ENCODE measurements at places on chromosomes 1 and 21.

GRCh38 chr21:41393876-41394465 lies 32.1 kb upstream of the MX1 start:
- DNase-seq = no peak

- DNase-seq = no peak
Measured at GRCh38 chr1:196535727-196536126, 72.5 kb downstream of the KCNT2 start.

- DNase-seq = no peak
Measured at GRCh38 chr21:38511662-38512243, 13.5 kb upstream of the ERG start.

GRCh38 chr1:98382586-98382985 lies 278.9 kb upstream of the SNX7 start:
- no peak for DNase-seq

GRCh38 chr1:179968284-179968993 lies 13.8 kb downstream of the CEP350 start:
- no peak for DNase-seq

- DNase-seq = no peak
Measured at GRCh38 chr1:31297277-31298247, 730 bp downstream of the ZCCHC17 start.

DNA sequence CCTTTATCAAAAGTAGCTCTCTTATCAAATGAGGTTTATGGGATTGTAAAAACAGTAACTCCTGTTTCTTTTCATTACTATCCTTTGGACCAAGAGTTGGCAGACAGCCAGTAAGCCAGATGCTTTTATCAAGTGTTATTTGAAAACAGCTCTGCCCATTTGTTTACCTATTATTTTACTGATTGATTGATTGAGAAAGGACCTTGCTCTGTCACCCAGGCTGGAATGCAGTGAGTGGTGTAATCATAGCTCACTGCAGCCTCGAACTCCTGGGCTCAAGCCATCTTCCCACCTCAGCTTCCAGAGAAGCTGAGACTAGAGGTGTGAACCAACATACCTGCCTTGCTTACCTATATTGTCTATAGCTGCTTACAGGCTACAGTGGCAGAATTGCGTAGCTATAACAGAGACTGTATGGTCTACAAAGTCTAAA lies 3.6 kb downstream of the PRKAB2 start:
- no peak for DNase-seq

- DNase-seq = no peak
Measured at GRCh38 chr1:163928069-163928468, 606.3 kb downstream of the NUF2 start.

GRCh38 chr1:92165389-92165788 lies 52.3 kb upstream of the C1orf146 start:
- DNase-seq = no peak

GRCh38 chr1:3174487-3175247 lies 105.7 kb downstream of the PRDM16 start:
- DNase-seq = no peak

GRCh38 chr1:235069577-235070563 lies 58.8 kb downstream of the TOMM20 start:
- peak; percentile 69 for DNase-seq

- no peak for DNase-seq
Measured at GRCh38 chr1:41779360-41779759, 139.4 kb downstream of the HIVEP3 start.

DNA sequence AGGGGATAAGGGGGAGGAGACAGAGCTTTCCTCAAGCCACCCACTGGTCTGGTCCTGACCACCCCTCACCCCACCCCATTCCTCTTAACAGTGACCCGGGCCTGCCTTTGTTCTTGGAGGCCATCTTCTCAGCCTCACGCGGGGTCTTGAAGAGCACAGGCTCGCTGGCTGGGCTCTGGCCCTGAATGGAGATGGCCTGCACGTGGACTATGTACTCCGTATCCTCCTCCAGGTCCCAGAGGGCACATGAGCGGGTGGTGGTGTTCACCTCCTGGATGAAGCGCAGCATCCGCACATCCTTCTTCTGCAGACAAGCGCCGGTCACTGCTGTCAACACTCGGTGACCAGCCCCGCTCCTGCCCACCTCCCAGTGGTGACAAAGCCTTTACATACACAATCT lies 2.6 kb downstream of the FNDC5 start:
- no peak for DNase-seq

GRCh38 chr21:38913120-38913892 lies 107.6 kb downstream of the ETS2 start:
- DNase-seq = no peak

- no peak for DNase-seq
Measured at GRCh38 chr1:167654975-167655575, 25.0 kb downstream of the RCSD1 start.

DNA sequence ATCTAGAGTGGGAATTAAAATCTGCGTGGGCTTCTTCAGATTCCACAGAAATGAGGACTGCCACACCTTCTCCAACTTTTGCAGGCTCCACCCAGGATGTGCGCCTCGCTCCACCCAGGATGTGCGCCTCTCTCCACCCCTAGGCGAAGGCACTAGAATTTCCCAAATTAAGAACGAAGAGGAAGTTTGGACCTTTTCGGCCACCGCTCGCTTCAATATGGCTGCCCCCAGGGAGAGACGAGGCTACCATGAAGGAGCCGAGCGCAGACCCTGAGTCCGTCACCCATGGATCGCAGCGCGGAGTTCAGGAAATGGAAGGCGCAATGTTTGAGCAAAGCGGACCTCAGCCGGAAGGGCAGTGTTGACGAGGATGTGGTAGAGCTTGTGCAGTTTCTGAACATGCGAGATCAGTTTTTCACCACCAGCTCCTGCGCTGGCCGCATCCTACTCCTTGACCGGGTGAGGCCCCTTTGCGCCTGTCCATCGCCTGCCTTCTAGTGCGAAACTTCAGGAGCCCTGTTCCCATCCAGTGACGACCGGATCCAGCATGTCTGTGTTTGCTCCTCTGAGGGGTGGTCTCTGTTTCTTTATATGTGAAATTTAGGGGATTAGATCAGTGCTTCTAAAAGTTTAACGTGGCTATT lies at the start of the genes CRYZ and TYW3:
TSS of gene CRYZ (minus strand) at position 91 of the 644 bp plus-strand sequence. CDS start 8,229 bp downstream, outside the sequence.
TSS of gene TYW3 (plus strand) at position 193 of the 644 bp plus-strand sequence. CDS start at position 286, 93 bp downstream.
- DNase-seq = peak; percentile 69

DNA sequence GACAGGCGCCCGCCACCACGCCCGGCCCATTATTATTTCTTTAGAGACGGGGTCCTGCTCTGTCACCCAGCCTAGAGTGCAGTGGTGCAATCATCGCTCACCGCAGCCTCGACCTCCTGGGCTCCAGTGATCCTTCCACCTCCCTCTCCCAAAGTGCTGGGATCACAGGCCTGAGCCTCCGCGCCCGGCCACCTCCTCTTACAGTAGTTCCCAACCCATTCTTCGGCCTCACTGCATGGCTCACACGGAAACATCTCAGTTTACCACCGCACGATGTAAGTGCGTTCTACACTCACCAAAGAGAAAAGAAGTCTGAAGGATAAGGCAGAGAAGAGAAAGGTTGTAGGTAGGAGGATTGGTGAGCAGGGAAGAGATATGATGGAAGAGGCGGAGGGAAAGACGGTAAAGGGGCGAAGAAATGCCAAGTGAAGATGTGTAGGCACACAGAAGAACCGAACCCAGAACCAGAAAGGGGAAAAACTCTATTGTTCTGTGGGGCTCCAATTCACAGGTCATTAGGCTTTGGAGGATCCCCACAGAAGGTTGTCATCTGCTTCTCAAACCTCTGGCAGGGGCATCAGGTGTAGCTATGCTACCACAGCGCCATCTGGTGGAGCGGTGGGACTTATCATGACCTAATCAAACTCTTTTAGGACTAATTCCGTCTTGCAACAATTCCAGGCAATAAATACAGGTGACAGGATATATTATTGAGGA lies 504.2 kb downstream of the SMYD3 start:
- DNase-seq = no peak

DNA sequence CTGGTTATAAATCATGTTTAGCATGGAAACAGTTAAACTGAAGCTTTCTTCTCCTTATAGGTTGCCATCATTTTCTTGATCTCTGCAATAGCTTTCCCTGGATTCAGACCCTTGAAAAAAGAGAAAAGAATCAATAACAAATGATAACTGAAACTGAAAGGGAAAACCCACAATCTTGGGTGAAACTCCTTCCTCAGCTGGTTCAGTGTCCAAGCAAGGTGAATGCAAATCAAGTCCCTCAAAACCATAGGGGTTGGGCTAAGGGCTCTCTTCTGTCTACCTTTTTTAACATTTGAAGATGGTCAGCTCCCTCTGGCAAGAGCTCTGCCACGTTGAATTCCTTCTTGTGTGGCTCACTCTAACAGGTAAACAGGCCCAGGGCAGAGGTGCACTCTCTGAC lies 7.1 kb upstream of the ATP13A2 start:
- DNase-seq = no peak

DNA sequence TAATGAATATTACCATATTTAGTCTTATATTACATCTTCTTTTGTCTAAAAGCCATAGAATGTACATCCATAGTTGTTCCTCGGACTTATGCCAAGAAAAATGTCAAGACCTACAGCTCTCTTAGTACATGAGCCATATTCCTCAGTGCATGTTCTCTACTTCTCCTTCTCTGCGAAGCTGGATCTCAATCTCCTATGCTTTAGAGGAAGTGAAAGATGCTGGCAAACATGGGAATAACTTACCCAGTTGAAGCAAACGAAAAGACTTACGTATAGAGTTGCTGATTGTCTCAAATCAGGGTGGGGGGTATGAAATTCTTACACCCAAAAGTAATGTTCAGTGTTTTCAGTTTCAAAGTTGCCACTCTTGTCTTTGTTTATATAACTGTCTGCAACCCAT lies 32.7 kb downstream of the OR13G1 start:
- DNase-seq = no peak

DNA sequence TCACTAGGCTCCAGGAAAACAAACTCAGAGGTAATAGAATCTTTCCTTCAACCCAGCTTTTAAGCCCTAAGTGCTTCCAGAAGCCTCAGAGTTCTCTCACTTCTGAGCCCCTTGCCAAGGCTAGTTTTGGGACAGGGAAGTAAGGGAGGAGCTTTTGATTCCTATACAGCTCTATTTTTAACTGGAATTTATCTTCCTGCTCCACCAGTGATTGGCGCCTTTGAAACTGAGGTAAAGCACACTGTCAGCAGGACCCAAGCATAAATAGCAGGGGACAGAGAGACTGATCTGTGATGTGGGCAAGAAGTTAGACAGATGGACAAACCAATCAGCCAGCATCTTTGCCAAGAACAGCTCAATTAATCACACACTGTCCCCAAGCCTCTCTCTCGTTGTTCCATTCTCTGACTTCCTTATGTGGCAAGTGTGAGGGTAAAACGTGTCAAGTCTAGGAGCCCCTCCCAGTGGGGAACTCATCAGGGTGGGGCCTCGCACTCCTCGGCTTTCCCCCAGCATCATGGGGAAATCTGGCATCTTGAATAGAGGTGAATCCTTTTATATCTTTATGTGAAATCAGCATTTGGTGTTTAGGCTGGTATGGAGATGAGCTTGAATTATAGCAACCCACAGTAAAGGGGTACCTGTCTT lies 40.2 kb upstream of the MPZL1 start:
- no peak for DNase-seq

- DNase-seq = no peak
Measured at GRCh38 chr1:22470227-22470626, 18.6 kb downstream of the ZBTB40 start.

GRCh38 chr1:2541619-2542245 lies 11.7 kb upstream of the HES5 start:
- no peak for DNase-seq

DNA sequence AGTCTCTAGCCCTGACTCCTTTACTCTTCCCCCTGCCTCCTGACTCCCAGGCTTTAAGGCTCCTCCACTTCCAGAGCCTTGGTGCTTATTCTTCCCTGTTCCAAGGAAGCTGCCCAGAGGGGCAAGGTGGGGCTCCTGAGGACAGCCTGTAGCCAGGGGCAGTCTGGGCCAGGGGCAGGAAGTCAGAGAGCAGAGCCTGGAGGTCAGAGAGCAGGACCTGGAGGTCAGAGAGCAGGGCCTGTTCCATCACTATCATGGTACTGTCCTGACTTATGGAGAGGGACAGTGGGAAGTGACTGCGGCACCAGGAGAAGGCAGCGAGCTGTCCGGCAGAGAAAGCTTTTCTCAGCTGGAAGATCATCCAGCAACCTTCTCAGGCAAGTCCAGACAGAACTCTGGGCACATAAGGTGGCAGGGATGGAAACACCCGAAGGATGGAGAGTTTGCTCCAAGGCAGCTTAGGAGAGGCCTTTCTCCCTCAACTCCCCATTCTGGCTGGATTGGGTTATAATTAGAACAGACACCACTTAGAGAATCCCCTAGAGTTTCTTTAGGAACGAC lies 25.0 kb downstream of the PLXNA2 start:
- DNase-seq = no peak

DNA sequence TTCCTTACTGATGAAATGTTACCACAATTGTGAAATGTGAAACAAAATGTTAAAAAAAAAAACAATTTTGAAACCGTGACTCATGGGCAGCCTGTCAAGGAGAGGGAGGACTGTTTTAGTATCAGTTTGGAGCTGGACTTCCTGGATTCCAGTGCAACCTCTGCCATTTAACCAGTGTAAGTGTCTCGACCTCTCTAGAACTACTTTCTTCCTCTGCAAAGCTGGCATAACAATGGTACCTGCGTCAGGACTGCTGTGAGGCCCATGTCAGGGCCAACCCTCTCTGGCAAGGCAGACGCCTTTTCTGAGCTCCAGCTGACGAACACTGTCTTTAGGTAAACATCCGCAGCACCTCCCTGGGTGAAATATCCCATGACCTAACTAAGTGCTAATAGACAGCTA lies 20.9 kb downstream of the URB1 start:
- no peak for DNase-seq

DNA sequence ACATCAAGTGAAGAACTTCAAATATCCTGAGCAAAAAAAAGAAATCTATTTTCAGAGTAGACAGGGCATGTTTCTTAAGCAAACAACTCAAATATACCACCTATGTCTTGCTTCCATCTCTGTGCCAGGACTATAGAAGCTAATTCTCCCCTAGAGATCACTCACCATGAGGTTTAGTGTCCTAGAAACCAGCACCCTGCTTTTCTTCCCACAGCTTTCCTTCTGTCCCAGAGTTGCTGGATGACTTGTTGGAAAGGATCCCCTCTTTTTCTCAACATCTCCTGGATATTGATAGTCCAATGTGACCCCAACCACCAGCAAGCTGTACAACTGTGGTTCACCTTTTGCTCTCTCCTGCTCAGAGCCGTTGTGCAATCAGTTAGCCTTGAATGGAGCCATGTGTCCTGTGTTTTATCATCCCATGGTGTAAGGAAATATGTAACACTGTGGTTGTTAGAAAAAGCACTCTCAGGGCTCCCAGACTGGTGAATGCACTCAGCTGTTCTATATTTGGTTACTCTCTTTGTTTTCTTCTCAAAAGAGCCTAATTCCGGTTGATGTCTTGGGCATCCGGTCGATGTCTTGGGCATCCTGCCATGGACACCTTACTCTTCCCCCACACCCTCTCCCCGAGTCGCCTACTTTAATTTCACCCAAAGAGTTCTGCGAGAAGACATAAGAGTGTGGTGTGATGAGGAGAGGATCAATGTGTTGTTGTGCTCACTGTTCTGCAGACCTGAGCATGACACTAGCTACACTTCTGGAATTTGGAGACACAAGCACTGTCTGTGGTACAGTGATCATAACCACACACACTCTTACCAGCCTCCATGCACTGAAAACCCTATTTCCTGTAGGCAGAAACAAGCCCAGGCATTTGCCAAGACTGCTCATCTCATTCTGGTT lies 1.7 kb downstream of the TNFSF4 start:
- DNase-seq = no peak

GRCh38 chr1:28236656-28237322 lies 865 bp downstream of the ATP5IF1 start:
- no peak for DNase-seq

GRCh38 chr1:64110924-64111777 lies 92.3 kb upstream of the UBE2U start:
- no peak for DNase-seq

- no peak for DNase-seq
Measured at GRCh38 chr1:167136191-167136614, 42.3 kb downstream of the STYXL2 start.
